ENCODE measurements at places on chromosomes 5 and 9.
A peak's percentile ranks its signal among the peaks of the same experiment; 100 is the strongest.

- DNase-seq = no peak
Measured at GRCh38 chr9:133913571-133914369, 78.4 kb downstream of the VAV2 start.

GRCh38 chr5:76341651-76342334 is 61.3 kb upstream of the IQGAP2 start:
- no peak for DNase-seq

DNA sequence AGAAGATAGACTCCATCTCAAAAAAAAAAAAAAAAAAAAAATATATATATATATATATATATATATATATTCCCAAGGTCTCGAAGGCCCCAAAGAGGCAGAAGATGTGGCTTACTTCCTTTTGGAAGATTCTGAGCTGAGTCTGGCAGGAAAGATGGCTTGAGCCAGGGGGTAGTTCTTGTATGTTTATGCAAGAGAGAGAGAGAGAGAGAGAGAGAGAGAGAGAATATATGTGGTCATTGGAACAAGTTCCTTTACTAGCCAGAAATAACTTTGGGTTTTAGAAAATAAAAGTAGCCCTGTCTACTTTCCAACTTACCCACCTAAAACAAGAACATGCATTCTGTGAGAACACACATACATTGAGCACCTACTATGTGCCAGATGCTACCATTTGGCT is 17.6 kb downstream of the NCS1 start:
- no peak for DNase-seq

DNA sequence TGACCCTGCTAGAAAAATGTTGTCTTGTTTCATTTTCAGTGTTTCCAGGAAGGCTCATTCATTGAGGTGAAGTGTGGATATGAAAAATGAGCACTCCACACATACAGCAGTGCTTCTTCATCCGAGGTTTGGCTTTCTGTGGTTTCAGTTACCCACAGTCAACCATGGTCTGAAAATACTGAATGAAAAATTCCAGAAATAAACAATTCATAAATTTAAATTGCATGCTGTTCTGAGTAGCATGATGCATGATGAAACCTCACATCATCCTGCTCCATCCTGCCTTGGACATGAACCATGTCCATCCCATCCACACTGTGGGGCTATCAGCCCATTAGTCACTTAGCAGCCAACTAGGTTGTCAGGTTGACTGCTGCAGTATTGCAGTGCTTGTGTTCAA is 10.4 kb upstream of the SLC45A2 start:
- DNase-seq = no peak

DNA sequence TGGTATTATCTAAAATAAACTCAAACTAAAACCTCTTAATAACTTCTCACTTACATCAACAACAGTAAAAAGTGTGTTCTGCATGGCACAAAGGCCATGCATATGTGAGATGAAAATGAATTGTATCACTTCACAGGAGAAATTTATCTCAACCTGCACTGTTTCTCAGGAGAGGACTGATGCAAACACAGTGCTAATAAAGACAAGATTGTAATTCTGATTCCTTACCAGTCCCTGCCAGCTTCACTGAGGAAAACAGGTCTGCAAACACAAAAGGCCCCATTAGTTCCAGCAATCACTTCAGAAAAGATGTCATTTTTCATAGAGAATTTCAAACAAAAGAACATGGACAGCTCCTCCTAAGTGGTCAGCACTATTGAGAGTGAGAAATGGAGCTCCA is 117.3 kb upstream of the PDE4D start:
- DNase-seq = no peak

DNA sequence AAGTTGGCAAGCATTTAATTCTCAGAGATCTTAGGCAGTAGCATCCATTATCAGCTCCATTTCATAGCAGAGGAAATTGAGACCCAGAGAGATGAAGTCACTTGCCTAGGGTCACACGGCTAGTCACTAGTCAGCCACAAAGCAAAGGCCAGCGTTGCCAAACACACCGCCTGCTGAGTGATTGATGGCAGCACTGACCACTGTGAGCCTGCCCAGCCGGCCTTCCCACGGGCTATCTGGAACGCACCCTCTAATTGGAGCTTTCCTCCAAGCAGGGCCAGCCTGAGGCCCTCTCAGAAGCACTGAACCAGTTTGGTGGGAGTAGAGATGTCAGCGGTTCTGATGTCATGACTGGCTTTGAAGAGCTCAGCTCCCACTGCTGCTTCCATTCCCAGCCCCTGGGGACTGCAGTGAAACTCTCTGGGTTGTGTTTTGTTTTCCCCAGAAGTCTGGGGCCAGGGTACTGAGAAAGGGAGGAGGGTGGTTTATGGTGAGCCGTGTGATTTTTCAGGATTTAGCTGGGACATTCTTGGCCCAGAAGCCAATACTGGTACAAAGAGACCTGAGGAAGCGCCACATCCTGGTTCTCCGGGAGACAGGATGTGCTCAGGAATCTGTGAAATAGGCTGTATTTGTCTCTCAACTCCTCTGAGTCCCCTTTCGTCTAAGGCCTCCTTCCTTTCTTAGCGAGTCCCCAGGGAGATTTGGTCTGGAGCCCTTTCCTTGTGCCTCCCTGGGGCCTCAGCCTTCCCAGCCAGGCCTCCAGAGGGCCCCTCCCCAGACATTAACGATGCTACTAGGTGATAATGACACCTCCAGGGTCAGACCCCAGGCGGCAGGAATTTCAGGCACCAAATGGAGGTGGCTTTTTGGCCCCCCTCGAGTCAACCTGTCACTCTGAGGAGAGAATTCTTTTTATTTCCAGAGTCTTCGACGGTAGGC is 44.5 kb downstream of the SPRY4 start:
- no peak for DNase-seq

GRCh38 chr9:34170237-34170991 is 8.4 kb upstream of the UBAP1 start:
- no peak for DNase-seq

DNA sequence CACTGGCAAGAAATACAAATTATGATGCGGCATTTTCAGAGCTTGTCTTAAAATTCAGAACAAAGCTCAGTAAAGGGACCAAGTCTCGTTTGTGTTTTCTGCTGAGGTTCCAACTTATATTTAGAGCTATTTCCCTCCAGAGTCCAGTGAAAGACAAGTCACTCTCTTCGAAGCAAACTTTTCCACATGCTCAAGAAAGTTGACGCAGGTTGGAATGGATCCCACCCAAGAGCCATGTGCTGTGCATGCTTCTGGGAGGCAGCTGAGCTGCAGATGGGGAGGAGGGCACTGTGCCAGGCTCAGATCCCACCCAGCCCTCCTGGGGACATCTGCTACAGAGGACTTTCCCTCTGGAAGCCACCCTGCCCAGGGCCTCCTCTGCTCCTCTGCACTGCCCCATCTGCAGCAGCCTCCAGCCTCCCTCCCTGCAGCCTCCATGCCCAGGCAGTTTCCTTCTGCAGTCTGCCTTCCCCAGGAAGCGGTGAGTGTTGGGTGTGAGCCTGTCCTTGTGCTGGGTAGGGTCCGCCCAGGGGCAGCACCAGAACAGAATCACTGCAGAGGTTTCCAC is 75.3 kb downstream of the COL23A1 start:
- DNase-seq = no peak

- DNase-seq = peak; percentile 84
Measured at GRCh38 chr5:36305571-36306326, 4.0 kb upstream of the RANBP3L start.

DNA sequence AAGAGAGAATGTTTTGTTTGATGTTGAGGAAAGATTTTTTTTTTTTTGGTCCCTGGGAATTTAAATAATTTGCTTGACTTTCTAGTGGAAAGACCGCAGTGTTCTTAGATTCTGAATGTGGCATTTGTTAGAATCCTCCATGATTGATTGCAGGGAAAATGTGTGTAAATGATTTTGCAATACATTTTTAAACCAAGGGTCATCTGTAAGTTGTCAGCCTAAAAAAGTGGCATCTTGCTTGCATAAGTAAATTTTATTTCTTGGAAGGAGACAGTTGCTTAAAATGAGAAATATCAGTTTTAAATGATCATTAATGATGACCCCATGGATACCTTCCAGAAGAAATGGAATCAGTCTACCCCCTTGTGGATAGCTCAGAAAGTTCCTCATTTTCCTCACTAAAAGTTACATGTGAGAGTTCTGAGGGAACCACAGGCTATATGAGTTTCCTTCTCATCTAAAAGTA is 105.1 kb upstream of the SLC25A48 start:
- no peak for DNase-seq

DNA sequence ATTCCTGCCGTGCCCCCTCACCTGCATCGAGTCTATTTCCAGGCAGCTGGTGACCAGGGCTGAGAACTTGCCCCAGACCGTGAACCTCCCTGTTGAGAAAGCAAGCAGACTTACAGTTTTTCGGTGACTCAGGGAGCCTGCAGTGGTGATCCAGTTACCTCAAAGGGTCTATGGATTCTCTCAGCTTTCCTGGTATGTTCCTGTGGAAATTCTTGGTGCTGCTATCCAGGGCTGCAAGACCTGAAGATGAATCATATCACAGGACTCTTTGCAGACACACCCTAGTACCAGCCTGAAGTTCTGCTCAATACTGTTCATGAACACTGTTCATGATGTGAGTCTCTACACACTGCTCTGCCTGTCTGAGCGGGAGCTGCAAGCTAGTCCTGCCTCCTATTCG is 154.7 kb downstream of the WDR70 start:
- no peak for DNase-seq

DNA sequence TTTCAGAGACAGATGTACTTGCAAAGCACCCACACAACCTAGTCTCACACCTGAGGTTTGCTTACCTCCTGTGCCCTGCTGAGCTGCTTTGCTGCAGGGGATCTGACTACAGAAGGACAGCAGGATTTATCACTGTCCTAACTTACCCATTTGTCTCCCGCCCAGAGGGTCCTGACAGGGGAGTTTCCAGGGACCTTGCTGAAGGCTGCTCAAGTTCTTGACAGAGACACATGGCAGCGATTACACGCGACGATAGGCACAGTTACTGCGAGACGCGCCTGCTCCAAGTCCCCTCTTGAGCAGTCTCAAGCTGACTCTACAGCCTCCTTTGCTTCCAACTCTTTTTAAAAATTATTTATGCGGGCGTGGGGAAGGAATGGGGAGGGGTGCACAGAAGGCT is 24.6 kb upstream of the GALNT10 start:
- DNase-seq = no peak

DNA sequence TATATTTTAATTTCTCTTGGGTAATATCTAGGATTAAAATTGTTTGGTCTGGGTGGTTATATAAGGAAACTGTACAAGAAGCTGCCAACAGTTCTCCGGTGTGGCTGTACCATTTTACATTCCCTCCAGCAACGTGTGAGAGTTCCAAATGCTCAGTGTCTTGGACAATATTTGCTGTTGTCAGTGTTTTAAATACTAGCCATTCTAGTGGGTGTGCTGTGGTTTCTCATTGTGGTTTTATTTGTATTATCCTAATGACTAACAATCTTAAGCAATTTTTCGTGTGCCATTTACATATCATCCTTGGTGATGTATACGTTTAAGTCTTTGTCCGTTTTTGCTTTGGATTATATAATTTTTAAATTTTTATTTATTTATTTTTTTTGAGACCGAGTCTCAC is 34.0 kb downstream of the TNFSF15 start:
- DNase-seq = no peak

Data from NCI-H748 treated with DMSO at 0.1 percent for 48 hours (cell line).